Kidney epithelial cell (primary cell): ENCODE measurements at places on chromosomes 3 and 15.

GRCh38 chr15:100635406-100636071 lies 33.1 kb downstream of the ASB7 start:
- no peak for DNase-seq

DNA sequence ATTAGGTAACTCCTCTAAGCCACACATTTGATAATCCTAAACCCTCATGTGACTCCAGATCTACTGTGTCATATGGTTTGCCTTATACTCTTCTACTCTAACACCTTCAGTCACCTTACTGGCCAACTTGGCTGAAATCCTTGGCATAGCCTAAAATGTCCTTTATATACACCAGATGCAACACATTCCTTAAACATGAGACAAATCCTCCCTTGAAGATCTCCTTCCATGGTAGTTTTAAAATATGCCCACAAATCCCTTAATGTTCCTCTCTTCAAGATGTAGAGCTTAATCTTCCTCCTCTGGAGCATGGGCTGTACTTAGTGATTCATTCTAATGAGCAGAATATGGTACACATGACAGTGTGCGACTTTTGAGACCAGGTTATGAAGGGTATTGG lies 238.9 kb downstream of the SUCLG2 start:
- no peak for DNase-seq

GRCh38 chr15:87489456-87489855 lies 767.1 kb downstream of the NTRK3 start:
- DNase-seq, result no peak

DNA sequence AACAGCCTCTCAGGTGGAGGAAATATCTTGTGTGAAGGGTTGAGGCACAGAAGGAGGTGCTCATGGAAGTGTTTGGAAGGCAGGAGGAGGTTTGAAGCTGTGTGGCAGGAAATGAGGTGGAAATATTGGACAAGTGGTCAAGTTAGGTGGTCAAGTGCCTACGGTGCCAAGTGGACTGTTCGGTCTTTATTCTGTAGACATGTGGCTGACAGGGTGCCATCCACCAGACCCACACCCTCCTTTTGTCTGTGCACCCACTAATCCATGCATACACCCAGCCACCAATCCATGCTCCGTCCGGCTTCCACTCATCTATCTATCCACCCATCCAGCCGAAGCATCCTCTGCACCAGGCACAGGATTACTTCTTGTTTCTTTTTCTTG lies 2.2 kb downstream of the SLC6A20 start:
- DNase-seq, result no peak

DNA sequence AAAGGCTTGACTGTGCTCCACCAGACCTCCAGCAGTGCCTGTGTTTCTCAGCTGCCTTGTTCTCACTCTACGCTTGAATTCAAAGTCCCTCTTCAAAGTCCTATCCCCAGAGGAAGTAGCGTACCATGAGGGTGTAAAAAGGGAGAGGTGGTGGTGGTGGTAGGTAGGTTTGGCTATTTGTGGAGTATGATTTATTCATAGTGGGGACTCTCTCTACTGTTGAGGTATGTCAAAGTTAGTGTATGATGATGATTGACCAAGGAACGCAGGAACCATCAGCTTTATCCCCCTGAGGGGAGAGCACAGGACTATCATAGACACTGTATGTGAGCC lies 137.9 kb downstream of the GHSR start:
- no peak for DNase-seq
